Activated CD8-positive, alpha-beta memory T cell treated with anti-CD3 and anti-CD28 coated beads for 4 hours (primary cell): ENCODE measurements at places on chromosomes 13 and 19.

GRCh38 chr13:95160112-95160906, 140.9 kb downstream of the ABCC4 start:
- DNase-seq: no peak

- no peak for DNase-seq
These were observed 4.2 kb downstream of the SULT2B1 start for GRCh38 chr19:48556163-48556562.

DNA sequence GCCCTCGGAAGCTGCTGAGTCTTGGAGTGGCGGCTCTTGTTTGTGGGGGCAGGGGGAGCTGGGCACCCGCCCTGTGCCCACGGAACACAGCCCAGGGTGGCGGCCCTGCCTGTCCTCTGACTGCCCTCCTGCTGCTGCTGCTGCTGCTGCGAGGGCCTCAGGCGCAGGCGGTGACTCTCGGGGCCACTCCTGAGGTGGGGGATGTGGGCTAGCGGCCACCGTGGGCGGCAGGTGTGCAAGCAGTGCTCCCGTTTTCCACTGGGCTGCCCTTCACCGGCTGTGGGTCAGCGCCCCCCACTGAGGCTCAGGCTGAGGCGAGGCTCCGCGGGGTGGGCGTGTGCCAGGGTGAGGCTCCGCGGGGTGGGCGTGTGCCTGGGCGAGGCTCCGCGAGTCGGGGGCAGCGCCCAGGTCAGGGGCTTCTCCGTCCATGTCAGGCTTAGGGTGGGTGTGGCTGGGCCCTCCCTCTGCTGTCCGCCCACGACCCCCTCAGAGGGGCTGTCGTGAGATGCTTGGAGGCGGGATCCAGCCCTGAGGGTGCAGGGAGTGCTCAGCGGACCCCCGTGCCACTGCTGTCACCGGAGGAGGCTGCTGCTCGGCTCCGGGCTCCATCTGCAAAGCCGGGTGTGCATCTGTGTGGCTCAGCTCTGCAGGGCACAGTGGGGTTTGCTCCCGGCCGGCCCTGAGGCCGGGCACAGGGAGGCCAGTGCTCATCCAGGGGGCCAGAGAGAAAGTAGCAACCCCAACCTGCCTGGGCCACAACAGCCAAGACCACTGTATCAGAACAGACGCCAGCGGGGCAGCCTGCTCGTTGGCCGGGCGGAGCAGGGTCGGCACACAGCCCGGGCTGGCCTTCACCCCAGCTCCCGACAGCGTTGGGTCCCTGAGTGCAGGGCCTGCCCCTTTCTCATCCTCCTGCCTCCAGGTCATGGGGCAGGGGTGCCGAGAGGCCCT, 14.5 kb downstream of the CSNK1G2 start:
- DNase-seq: no peak

DNA sequence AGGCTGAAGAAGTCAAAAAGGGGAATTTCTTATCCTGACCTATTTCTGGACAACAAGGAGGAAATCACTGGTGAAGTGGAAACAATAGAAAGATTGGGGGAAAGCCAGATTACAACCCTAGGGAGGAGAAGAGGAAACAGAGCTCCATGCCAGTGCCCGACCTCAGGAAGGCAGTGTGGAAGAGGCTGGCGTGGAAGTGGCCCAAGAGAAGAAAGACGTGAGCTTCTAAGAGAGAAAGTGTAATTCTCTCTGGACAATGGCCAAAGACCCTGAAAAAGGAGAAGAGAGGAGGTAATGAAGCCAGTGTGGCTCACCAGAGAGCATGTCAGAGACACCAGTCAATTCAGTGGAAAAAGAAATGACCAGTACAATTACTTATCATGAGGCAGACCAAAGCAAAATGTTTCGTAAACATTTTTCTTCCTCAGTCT, 52.6 kb upstream of the URAD start:
- no peak for DNase-seq

DNA sequence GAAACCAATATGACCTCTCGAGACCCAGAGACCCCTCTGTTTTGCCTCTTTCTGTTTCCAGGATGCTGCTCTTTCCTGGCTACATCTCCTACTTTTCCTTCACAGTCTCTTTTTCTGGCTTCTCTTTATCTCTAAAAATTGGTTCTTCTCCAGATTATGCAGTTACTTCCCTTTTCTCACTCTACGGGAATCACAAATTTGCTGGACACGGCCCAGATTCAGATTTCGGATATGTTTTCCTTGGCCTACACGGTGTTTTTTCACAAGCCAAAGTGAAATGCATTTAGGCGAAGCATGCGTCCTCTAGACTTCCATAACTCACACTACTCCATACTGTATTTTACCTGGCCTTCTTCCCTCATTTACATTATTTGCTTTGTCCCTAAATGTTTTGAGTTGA, 214.7 kb upstream of the MIR17HG start:
- no peak for DNase-seq

- DNase-seq: no peak
These were observed 116.0 kb downstream of the SIPA1L3 start for GRCh38 chr19:38022791-38023670.

DNA sequence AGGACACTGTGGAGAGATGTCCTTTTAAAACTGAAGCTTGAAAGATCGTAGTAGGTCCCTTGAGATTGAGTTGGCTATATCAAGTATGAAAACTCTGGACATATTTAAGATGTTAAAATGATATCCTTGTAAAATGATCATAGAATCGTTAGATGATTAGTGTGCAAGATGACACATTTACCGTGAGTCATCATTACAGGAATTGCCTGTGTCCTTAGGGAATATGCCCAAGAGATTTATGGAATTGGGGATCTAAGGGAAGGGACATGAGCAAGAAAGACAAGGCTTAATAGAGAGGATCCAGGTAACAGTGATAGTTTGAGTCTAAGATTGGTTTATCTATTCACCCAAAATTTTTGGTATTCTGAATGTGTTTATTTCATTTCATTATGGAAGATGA, 233.7 kb downstream of the GPC5 start:
- DNase-seq: no peak

DNA sequence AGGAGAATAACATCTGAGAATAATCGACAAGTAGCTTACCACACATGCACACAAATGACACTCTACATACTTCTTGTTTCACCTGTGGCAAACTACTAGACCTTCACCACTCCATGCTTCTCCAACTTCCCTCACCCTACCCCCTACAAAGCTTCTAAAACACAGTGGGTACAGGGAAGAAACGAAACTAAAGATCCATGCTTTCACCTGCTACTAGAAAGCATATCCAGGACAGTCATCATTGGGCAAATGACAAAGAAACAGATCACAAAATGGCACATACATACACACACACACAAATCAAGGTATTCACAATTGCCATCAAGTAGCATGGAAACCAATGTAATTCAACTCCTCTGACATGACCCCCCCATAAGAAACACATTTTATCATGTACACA, 10.6 kb downstream of the BRD4 start:
- DNase-seq: no peak

GRCh38 chr13:96141032-96141431, 51.1 kb downstream of the HS6ST3 start:
- DNase-seq: no peak

GRCh38 chr19:53004242-53004641, 9.5 kb upstream of the ERVV-1 start:
- no peak for DNase-seq

GRCh38 chr13:113211774-113212173, 2.4 kb downstream of the CUL4A start:
- DNase-seq: no peak

GRCh38 chr19:17302391-17303166, 646 bp downstream of the ABHD8 start:
- DNase-seq: no peak

DNA sequence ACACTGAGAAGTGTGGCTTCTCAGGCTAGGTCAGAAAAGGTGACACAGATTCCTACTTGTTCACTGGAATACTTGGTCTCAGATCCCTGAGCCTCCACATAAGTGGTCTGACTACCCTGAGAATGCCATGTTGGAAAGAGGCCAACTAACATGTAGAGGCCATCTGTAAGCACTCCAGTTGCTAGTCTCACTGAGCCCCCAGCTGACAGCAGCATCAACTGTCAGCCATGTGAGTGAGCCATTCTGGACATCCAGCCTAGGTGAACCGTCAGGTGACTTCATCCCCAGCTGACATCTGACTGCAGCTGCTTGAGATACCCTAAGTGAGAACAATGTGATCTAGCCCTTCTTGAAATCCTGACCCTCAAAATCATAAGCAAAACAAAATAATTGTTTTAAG, 18.1 kb upstream of the ARL11 start:
- no peak for DNase-seq

- no peak for DNase-seq
These were observed 20.0 kb downstream of the CNFN start for GRCh38 chr19:42370068-42370520.

DNA sequence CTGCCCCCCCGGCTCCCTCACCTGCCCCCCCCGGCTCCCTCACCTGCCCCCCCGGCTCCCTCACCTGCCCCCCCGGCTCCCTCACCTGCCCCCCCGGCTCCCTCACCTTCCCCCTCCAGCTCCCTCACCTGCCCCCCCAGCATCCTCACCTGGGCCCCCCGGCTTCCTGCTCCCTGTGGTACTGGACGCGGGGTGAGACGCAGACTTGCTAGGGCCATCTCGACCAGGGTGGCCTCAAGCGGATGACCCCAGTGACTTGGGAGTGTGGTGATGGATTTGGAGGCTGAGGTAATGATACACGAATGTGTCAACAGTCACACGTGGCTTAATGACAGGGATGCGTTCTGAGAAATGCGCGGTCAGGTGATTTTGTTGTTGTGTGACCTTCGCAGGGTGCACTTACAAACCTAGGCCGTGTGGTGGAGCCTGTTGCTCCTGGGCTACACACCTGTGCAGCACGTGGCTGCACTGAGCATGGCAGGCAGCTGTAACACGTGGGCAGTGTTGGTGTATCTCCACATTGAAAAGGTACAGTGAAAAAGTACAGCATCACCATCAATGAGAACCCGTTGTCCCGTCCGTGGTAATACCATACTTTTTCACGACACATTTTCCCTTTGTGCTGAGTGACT, 197.8 kb downstream of the TEX29 start:
- DNase-seq: no peak

DNA sequence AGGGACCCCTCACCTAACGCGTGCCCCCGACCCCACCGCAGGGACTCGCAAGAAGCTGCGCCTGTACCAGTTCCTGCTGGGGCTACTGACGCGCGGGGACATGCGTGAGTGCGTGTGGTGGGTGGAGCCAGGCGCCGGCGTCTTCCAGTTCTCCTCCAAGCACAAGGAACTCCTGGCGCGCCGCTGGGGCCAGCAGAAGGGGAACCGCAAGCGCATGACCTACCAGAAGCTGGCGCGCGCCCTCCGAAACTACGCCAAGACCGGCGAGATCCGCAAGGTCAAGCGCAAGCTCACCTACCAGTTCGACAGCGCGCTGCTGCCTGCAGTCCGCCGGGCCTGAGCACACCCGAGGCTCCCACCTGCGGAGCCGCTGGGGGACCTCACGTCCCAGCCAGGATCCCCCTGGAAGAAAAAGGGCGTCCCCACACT, 4.7 kb upstream of the MYBPC2 start:
- DNase-seq: no peak

- DNase-seq: no peak
These were observed 1541.0 kb downstream of the SLITRK5 start for GRCh38 chr13:89212186-89212585.

DNA sequence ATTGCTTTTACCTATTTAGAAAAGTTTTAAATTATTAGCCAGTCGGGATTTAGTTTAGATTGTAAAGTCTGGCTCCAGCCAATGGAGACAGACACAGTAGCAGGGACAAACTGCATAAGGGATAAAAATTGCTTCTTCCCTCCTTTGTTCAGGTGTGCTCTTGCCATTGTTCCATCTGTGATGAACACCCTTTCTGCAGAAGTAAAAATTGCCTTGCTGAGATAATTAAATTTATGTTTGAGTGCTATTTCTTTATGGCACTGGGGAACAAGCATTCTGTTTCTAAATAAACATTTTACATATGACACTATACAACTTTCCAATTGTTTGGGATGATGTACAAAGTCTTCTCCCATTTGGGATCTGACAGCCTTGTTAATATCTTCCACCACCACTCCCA, 18.0 kb downstream of the OR7C2 start:
- no peak for DNase-seq

DNA sequence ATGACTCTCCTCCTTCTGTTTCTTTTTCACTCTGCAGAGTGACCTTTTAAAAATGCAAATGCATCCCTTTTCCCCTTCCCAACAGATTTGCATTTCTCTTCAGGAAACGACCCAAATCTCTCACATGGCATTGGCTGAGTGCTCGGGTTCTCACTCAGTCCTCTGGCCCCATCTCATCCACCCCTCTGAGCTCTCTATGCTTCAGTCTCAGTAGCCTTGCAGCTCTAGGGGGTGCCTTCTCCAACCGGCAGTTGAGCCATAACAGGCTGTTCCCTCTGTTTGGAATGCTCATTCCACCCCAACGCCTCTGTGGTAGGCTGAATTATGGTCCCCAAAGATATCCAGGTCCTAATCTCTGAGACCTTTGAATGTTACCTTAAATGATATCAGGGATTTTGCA, 78.2 kb downstream of the AKAP11 start:
- DNase-seq: no peak

DNA sequence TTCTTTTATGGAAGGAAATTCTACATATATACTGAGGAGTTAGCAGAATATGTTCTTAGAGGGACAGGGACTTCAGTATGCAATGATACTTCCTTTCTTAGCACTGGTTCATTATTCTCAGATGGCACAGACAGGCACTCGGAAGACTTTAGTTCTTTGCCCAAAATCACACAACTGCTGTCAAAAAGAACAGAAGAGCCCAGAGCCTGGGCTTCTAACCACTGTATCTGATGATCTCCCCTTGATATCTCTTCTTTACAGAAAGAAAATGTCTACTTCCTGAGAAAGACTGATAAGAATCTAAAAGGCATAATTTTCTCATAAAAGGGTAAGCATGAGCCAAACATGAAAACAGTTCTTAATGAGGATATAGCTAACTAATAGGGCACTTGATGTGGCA, 2034.2 kb upstream of the PRR20A start:
- DNase-seq: no peak

GRCh38 chr19:9070066-9070465, 16.8 kb upstream of the OR1M1 start:
- no peak for DNase-seq

DNA sequence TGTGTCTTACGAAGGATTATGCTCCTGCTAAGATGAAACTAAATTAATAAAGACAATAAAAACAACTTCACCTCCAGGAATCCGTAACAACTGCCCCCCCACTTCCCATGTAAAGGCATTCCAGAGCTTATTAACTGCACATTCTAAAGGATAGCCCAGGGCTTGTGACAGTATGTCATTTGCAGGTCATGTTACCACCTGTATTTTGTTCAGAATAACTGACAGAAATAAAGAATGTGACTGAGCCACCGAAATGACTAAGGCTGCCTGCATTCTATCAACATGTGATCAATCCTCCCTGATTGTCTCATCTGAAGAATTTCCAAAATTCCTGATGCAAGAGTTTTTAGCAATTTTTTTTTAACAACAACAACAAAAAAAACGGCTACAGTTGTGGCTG, 117.2 kb downstream of the MIPEP start:
- DNase-seq: no peak

DNA sequence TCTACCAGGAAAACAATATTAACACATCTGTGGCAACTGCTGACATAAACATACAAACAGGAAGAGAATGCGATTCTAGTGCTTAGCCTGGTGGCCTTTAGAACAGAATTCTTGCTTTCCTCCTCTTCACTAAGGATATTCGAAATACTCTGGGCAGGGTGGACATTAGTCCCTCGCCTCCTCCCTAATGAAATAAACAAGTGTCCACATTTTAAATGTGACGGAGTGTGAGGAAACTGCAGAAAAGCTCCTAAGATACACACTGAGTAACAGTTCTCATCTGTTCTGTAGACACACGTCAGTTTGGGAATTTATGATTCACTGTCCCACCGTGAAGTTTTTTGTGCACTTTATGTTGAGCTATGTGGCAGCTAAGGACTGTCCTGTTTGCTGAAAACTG, 639 bp downstream of the STARD13 start:
- no peak for DNase-seq
